ENCODE measurements at places on chromosomes 3 and 15.

DNA sequence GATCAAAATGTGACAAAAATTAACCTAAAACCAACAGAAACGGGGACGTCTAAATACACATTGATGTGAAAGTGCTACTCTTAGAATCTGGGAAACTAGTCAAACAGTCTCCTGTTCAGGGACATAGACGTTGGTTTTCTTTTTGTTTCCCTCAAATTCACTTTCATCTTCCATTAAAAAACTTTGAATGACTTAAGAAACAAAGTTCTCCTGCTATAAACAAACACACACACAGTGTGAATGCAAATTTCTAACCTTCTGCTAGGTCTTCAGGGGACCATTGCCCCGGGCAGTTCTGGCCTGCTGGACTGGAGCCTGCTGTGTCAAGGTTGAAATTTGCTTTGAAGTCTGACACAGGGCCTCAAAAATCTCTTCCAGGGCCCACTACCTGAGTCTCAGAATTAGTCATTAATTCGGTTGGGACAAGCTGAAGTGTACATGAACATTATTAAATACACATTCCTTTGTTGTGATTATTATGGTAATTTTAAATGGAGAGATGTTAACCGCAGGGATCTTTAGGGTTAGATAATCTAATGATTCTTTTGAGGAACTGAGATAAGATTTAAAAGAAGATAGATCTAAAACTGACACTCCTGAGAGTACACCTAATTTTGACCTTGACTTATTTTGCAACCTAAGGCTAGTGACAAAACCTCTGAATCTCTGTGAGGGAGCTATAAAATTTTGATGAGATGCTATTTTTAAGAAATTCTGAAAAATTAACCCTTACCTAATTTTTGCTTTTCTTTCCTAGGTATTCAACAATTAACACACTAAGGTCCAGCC, 1260.4 kb downstream of the ROBO1 start:
- no peak for DNase-seq

DNA sequence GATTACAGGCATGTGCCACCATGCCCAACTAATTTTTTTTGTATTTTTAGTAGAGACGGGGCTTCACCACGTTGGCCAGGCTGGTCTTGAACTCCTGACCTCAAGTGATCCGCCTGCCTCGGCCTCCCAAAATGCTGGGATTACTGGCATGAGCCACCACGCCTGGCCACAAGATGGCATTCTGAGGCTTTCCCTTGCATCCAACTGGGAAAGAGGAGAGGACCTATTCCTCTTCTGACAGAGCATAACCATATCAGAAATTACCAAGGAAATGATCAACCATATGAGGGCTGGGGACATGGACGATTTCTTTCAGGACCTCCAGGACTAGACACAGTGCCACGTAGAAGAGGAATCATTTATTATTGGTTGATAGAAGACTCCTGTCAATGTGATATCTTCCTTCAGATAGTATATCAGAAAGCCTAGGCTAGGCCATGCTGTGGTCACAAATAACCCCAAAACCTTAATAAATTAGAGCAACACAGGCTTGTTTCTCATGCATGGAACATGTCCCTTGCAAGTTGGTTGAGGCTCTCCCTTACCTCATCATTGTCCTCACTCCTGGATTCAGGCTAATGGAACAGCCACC, 372.3 kb upstream of the IL12A start:
- DNase-seq, result no peak

GRCh38 chr15:39034816-39035215, 470.2 kb upstream of the RASGRP1 start:
- no peak for DNase-seq

- DNase-seq, result no peak
Measured at GRCh38 chr15:52417957-52418356, 110.7 kb downstream of the MYO5A start.

DNA sequence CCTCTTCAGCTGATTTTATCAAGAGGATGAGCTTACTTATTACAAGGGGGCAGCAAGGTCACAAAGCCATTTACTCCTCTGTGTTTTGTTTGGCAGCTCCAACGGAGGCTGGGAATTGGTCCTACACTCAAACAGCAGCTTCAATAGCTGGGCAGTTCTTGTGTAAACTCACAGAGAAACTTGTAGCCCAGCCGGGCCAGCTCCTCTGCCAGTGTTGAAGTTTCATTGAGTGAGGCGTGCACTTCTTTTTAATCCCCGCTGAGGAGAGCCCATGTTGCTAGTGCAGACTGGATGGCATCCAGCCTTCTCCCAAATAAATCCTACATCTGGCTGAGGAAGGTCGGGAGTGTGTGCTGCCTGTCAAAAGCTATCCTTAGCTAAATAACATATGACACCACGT, 59.5 kb downstream of the BFSP2 start:
- no peak for DNase-seq

DNA sequence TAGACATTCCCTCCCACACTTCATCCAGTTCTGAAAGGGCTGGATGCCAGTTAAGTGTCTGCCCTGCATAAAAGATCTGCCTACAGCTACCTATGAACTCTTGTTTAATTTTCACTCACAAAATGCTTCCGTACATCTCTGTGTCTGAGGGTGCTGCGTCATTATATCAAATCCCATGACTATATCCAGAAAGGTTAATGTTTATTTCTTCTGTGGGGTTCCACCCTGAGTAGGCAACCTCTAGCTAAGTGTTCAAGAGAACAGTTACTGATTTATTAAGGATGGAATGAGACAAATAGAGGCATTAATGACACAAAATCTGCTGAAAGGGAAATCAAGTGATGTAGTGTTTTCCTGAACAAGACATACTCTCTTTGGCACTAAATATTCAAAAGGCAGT, 220.2 kb downstream of the MTHFS start:
- no peak for DNase-seq

DNA sequence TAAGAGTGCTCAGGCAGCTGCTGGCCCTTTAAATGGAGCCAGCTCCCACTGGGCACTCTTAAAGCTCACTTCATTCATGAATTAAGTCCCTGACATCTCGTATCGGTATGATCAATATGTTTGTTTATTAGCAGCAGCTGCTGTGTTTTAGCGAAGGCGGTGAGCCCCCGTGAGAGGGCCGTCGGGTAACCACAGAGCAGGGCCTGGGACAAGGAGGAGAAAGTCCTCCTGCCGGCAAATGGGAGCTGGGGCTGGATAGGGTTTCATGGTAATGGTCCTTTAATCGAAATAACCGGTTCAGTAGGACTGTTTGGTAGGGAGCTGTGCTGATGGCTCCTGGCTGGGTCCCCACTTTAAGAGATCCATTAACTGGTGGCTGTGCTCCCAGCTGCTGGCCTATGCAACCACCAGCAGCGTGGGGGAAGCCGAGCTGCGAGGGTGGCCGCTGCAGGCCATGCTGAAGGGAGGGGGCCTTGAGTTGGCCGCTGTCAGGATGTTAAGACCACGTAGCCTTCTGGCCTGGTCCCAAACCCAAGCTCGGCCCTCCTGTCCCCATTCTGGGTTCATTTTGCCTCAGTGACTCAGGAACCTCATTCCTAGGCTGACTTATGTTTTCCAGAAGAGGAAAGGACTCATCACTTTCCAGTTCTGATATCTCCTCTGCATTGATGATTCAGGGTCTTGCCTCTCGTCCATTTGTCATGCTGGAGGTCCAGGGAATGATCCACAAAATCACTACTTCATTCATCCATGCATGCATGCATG, 67.6 kb upstream of the NTRK3 start:
- no peak for DNase-seq

DNA sequence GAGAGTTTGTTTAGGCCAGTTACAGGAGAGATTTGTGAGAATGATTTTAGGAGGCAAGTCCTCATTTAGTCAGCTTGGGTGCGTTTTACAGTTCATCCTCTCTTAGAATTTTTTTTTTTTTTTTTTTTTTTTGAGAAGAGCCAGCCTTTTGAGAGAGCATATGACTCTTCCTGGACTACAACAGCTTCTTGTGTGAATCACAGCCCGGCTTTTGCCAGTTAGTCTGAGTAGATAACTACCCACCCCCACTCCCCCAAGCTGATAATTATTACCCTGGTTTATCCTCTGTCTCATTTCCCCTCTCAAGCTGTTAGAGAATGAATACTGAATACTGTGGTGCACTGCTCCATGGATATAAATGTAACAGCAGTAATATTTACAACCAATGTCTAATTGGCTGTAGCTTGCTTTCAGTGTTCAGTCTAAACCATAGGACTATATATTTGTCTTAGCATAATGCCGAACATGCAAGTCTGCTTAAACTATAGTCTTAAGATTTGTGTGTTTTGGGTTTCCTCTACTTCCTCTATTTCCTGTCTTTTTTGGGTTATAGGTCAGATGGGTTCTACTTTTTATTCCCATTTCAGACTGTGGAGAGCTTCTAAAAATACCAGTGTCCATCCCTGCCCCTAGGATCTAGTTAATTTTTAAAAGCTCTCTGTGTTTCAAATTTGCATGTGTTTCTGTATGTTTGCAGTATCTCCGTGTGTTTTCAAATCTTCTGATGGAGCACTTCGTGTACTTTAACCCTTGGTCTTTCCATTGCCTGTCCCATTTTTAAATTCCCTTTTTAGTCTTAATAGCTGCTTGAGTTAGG, 8.0 kb downstream of the CHD2 start:
- DNase-seq, result no peak

- no peak for DNase-seq
Measured at GRCh38 chr3:71128961-71129360, 454.6 kb downstream of the FOXP1 start.

DNA sequence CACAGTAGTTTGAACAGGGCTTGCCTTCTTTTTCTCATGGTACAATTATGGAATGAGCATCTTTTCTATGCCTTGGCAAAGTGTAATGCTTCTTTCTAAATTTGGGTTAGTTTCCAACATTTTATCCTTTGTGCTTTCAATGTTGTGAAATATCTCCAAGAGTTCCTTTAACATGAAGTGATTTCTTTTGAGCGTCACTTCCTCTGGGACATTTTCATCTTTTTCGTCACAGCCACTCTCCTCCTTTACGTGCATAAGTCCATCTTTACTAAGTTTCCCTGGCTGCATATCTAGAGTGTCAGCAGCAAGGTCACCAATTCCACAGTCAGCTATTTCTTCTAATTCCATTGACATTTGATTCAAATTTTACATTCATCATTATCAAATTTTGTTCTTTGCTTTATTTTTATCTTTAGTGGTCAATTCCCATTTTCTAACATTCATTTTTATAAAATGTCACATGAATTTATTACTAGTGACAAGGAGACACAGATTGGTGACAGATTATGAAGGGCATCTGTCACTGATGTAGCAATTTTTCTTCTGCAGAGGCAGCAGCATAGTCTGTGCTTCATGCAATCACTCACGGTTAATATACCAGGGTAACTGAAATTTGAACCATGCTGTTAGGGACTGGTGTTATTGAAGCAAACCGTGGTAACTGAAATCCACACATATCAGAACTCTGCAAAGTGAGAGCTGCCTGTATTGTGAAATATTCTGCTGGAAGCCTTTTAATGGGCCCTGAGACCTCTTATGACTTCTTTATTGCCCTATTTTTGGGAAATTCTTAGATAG, 126.5 kb upstream of the THBS1 start:
- DNase-seq, result no peak

DNA sequence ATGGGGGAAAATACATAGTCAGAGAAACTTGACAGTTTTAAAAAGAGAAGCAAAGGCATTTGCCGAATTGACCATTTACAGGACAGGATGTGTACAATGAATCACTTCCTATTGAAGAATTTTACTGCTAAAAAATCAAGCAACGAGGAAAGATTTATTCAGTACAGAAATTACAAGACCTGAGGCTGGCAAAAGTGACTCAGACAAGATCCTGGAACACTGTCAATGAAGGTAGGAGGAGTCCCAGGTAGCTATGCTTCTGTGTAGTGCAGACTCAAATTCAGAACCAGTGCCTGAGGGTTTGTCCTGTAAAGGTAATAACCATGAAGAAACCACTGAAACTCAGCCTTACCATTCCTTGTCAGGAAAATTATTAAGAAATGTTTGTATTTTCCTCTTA, 120.9 kb downstream of the ZMAT3 start:
- DNase-seq, result no peak

GRCh38 chr3:46674031-46674845, 19.2 kb downstream of the ALS2CL start:
- DNase-seq, result no peak

GRCh38 chr3:156643729-156644389, 30.5 kb upstream of the TIPARP start:
- peak; percentile 20 for DNase-seq

GRCh38 chr3:16533928-16534574, 20.6 kb upstream of the RFTN1 start:
- DNase-seq, result no peak

GRCh38 chr3:63442918-63443317, 164.8 kb downstream of the SYNPR start:
- DNase-seq, result no peak

GRCh38 chr3:23484386-23484785, 281.3 kb downstream of the UBE2E2 start:
- DNase-seq, result no peak

- no peak for DNase-seq
Measured at GRCh38 chr3:124886168-124887056, 753 bp downstream of the ITGB5 start.

DNA sequence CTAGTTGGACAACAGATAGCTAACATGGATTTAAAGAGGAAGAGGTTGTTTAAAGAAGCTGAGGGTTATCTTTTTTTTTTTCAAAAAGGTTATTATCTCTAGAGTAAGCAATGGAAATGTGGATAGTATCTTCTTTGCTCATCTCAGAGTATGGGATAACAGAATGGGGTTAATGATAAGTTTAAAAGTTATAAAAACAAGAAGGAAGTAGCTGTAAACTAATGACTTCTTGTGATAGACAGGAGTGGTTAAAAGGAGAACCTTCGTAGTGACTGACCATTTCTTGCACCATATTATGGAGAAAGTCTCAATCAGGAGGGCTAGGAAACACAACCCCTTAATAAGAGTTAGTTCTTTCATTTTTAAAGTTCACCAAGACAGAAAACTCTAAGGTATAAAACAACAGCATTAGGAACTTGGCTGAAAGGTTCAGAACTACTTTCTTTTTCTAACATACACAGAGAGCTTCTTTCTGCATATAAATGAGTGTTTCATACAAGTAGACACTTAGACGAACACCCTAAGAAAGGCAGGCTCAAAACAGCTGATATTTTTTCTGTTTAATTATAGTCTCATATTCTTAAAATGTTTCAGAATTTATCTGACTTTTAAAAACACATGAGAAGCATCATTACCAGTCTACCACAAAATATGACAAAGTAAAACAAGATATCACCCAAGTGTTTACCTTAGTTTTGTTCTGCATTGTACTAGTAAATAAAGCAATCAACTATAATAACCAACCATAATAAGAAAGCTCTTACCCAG, 140.0 kb downstream of the MEIS2 start:
- DNase-seq, result no peak

DNA sequence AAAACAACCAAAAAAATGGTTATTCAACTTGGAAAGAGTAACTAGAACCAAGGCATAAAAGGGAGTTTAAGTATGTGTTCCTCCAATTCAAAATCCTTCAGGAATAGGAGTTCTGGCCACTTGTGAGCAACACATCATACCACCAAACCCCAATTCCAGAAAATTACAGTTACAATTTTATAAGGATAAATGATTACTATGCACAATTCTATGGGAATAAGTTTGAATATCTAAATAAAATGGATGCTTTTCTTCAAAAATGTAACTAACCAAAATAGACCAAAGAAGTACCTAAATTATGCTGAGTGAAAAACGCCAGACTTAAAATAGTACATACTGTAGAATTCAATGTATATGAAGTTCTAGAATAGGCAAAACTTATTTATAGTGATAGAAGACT, 4.6 kb downstream of the HLTF start:
- DNase-seq, result no peak
